ENCODE measurements at places on chromosomes 1 and 21.

DNA sequence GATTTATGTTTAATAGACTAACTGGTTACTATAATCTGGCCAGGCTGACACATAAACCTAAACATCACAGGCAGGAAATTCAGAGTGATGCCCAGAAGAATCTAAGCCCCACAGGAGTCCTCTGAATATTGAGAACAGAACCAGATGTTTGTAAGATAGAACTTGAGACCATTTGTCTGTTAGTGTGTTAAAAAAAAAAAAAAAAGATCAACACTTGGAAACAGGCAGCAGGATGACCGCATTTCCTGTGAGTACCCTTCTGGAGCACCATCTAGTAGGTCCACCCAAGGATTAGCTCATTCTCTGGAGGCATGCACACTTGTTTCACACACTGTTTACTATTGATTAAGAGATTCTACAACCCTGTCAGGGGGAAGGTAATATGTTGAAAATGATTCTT, 111.4 kb upstream of the VANGL1 start:
- no peak for DNase-seq

- DNase-seq: no peak
These were observed 11.2 kb upstream of the TTLL7 start for GRCh38 chr1:84010136-84010535.

DNA sequence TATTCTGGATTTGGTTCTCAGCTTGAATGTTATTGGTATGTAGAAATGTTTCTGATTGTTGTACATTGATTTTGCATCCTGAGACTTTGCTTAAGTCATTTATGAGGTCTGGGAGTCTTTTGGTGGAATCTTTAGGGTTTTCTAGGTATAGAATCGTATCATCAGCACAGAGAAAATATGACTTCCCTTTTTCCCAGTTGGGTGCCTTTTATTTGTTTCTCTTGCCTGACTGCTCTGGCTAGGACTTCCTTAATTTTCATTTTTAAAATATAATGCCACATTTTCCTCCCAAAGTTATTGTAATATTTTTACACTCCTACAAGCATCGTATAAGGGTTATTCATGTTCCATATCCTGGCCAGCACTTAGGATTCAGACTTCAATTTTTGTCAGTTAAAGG, 111.1 kb downstream of the FNBP1L start:
- DNase-seq: no peak

DNA sequence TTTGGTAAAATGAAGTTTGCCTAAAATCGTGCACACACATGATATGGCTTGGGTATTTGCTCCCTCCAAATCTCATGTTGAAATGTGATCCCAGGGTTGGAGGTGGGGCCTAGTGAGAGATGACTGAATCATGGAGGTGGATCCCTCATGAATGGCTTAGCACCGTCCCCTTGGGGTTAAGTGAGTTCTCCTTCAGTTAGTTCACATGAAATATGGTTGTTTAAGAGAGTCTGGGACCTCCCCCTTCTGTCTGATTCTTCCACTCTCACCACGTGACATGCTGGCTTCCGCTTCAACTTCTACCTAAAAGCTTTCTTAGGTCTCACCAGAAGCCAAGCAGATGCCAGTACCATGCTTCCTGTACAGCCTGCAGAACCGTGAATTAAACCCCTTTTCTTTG, 58.4 kb downstream of the SIPA1L2 start:
- peak; percentile 90 for DNase-seq

DNA sequence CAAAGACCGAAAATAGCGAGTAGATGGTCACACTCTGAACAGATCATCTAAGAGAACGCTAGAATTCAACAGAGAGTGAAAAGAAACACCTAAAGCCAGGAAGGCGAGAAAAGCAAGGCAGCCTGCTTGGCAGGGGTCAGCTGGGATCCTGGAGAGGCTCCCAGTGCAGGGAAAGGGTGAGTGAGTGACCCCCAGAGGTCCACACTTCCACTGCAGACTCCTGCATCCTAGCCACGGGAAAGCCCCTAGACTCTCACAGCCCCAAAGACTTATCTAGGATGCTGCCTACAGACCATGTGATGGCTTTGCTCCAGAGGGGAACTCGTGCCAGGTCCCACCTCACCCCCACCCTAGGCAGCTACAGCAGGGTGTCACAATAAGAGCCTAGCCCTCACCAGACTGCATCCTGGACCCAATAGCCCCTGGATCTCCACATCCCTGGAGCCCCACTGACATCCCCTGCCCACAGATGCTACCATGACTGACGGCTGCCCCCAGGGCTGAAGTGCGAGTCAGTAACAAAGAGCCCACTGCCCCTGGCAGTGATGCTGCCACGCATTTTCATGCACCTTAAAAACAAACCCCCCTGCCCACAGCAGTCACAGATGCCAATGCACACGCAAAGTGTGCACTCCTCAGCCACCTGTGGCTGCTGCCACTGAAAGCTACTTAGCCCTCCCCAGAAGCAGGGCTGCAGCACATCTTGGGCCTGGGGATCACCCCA, 62.2 kb downstream of the PSMG1 start:
- no peak for DNase-seq

DNA sequence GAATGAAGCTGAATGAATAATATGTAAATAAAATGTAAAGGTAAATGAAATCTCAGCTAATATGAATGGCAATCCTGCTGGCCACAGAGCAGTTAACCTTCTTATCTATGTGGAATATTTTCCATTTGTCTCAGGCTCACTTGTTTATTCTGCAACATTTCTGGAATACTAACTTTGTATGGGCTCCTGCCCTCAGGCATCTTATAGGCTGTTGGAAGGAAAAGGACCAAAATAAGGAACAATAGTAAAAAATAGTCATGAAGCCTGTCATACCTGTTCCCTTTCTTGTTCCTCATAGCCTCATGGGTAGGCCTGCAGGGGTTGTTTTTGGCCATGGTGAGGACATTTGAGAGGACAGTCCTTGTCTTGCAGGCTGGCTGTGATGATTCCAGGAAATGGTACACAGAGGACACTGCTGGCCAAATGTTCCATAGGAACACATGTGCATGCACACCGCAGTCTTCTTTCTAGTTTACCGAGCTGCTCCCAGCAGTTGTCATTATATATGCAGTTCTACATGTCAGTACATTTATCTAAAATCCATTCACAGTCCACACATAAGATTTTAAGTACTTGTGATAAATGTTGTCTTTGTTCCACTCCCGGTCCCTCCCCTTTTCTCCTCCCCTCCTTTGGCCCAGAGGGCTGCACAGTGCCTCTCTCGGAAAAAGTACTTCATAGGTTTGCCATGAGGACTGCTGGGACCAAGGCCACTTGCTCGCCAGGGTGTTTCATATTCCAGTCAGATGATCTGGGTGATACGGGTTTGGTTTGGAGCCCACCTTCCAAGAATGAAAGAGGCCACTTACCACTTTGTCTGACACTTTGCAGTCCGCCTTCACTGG, 15.2 kb upstream of the KCNQ4 start:
- DNase-seq: no peak

GRCh38 chr1:152626744-152627143, 3.8 kb upstream of the LCE3A start:
- no peak for DNase-seq

- no peak for DNase-seq
These were observed 119.6 kb downstream of the ACTL8 start for GRCh38 chr1:17874710-17875109.

DNA sequence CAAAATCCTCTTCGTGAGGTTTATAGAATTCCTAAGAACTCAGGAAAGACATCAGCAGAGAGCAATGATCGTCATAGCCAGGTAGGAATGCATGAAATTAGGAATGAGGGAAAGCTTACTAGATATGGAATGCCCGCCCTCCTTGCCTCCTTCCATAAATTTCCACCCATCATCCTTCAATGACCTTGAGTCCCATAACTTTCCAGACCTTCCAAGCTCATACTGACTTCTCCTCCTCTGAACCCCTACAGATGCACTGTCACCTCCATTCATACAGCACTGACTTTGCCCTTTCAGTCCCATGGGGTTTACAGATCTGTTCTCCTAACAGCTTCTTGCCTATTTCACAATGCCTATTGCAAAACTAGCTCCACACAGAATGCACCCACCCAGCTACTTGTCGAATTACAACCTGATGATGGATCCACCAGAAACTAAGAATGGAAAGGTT, 23.8 kb upstream of the PPP1R15B start:
- DNase-seq: no peak

DNA sequence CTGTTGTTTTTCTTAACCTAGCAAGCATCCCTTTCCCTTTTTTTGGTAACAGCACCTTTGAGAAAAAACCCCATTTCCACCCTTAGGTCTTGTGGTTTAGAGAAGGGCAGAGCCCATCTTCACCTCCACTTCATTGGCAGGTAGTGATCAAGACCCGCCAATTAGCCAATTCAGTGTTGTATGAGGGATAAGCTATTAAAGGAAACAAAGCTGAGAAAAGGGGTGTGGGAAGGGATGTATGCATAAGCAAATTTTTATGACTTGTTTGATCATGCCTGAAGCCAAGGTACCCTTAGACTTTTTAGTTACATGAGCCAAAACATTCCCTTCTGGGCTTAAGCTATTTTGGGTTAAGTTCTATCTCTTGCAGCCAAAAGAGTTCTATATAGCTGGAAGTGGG, 3.6 kb upstream of the ZNF697 start:
- DNase-seq: no peak

GRCh38 chr1:34808051-34808810, 15.4 kb downstream of the GJA4 start:
- no peak for DNase-seq

DNA sequence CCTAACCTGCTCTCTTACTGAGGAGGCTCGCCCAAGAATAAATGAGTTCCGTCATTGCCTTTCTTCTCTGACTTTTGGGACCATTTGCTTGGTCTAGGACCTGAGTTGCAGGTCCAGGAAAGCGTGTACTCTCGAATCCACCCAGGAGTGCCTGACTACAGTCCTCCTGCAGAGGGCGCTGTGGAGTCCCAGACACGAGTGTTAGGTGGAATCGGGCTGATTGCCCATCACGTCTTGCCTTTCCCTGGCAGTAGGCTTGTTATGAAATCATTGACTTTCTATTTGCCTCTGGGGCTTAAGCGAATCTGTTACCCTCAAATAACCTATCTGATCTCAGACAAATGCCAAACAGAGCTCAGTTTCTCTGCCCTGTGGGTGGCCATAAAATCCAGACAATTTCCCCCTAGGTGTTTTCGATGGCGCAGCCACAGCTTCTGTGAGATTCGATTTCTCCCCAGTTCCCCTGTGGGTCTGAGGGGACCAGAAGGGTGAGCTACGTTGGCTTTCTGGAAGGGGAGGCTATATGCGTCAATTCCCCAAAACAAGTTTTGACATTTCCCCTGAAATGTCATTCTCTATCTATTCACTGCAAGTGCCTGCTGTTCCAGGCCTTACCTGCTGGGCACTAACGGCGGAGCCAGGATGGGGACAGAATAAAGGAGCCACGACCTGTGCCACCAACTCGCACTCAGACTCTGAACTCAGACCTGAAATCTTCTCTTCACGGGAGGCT, at the start of gene IL20:
IL20 (plus strand) TSS at position 685 of the 733 bp plus-strand sequence. CDS start 230 bp downstream, outside the sequence.
- no peak for DNase-seq

GRCh38 chr1:37186246-37186756, 152.0 kb upstream of the GRIK3 start:
- peak; percentile 19 for DNase-seq

GRCh38 chr1:240598216-240599001, 13.5 kb downstream of the GREM2 start:
- DNase-seq: no peak

GRCh38 chr1:1432951-1433803, 2.3 kb upstream of the VWA1 start:
- DNase-seq: no peak

DNA sequence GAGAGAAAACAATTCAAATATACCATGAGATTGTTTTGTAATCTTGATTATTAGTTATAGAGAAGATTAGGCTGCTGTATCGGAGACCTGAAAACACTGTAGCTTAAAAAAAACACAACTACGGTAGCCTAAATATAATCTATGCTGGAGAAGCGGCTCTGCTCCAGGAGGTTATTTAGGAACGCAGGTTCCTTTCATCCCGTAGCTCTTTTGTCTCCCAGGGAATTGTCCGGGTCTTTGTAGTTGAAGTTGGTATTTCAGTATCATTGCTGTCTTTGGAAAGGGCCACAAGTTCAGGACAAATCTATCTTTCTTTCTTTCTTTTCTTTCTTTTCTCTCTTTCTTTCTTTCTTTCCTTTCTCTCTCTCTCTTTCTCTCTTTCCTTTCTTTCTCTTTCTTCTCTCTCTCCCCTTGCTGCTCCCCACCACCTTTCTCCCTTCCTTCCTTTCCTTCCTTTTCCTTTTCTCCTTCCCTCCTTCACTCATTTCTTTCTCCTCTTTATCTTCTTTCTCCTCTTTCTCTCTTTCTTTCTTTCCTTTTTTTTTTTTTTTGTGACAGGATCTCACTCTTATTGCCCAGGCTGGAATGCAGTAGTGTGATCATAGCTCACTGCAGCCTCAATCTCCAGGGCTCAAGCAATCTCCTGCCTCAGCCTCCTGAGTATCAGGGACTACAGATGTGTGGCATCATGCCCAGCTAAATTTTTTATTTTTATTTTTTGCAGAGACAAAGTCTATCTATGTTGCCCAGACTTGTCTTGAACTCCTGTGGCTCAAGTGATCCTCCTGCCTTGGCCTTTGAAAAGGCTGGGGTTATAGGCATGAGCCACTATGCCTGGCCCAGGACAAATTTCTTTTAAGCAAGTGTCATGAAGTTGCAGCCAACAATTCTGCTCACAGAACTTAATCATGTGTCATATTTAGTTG, 10.9 kb upstream of the NFIA start:
- DNase-seq: no peak

DNA sequence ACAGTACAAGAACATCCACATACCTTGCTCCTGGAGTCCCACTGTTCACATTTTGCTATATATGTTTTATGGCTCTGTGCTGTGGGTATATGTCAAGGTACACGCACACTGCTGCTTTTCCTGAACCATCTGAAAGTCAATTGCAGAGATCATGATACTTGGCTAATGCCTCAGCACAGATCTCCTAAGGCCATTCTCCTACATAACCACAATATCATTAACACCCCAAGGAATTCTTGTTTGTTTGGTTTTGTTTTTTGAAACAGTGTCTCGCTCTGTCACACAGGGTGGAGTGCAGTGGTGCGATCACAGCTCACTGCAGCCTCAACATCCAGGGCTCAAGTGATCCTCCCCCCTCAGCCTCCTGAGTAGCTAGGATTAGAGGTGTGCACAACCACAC, 16.0 kb downstream of the CTNNBIP1 start:
- DNase-seq: no peak

DNA sequence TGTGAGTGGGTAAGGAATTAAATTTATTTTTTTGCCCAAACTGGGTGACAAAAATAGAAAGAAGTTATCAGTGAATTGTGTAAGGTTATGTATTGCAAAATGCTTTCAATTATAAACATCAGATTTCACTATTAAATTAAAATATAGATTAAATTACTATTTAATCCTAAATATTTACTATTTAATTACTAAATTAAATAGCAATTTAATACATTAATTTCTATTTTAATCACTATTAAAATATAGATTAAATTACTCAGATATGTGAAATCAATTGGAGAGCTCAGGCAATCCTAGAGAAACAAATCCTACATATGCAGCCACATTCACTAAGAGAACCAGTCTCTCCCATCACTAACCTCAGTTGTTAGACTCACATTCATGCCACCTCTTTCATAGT, 2075.8 kb downstream of the MRPL39 start:
- no peak for DNase-seq

DNA sequence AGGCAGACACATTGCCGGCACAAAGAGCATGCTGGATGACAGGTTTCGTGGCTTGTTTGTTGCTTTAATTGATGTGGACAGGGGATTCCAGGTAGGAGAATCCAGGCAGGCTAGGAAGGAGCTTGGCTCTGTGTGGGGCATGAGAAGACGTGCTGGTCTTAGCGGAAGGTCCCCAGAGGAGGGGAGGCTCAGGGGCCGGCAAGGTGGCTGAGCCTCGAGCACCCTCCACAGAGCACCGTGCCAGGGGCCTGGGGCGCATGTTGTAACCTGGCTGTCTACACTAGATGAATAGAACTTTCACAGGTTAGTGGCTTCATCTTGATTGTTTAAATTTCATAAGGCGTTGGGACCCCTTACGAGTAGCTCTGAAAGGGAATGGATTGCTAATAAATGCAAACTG, 223.1 kb downstream of the CAMTA1 start:
- DNase-seq: no peak
